ENCODE measurements at places on chromosomes 2 and 18.

- DNase-seq: no peak
These were observed 1.4 kb upstream of the MALT1 start for GRCh38 chr18:58669731-58670378.

DNA sequence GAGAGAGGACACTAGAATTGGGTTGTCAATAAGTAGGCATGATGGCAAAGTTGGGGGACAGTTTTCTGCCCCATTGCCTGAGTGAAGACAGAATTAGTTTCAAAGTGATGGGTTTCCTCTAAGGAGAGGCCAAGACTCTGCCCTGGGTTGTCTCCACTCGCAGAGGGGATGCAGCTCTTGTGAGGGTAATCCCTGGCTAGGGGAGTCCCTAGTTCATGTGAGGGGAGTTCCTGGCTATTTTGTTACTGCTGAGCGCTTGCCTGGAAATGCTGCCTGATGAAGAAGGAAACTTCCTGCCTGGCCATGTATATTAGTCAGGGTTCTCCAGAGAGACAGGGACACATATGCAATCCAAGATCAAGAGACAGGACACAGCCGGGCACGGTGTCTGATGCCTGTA, 501.5 kb downstream of the BCL11A start:
- no peak for DNase-seq

GRCh38 chr2:74253306-74253970, 55.0 kb downstream of the MTHFD2 start:
- DNase-seq: no peak

DNA sequence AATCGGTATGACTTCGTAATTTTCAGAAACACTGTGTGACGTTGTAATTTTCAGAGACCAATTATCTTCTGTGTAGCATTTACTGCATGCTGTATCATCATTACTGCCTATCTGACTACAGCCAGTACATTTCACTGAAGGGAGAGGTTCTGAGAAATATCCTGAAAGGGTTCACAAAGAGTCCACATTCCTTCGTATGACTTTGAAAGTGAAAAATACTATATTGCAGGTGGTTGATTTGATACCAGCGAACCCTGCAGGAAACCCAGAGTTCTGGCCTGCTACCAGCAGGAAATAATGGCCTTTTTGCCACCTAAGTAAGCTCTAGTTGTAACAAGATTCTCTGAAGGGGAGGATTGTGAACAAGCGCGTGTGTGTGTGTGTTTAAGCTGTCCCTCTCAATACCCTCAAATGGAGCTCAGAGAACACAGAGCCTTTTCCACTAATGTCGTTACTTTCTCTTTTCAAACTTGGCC, 155.5 kb downstream of the ARHGAP28 start:
- no peak for DNase-seq

- DNase-seq: no peak
These were observed 458.3 kb upstream of the SYT4 start for GRCh38 chr18:43735570-43735969.

GRCh38 chr2:200649724-200650123, 63.9 kb downstream of the AOX1 start:
- no peak for DNase-seq

DNA sequence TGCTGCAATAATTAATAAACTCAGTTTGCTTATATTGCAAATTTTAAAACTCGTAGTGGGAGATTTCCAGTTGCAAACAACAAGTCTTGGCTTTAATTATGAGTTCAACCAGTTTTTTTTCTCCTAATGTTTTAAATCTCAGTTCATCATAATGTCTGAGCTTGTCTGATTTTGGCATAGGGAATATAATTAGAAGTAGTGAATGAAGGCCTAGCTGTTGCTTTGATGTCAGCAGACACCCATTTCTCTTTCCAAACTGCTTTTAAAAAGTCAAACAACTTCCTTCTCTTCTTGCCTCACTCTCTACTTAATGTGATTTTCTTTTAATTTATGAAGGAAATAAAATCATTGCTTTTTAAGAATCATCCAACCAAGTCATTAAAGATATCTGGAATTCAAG, 1462.1 kb downstream of the DPP10 start:
- no peak for DNase-seq

DNA sequence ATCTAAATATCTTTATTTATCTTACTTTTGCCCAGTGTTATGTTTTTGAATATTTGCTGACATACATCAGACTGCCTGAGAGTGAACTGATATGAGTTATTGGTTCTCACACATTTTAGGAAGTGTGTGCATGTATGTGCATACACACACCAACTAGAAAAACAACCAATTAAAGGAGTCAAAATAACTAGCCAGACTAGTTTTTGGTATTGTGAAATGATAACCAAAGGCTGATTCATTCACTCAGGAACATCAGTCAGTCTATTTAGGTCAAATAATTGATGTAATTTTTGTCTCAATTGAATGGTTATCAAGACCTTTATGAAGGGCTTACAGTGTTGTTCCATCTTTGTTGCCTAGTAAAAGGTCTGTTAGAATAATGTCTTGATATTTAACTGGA, 369.3 kb upstream of the VRK2 start:
- DNase-seq: no peak

- no peak for DNase-seq
These were observed 19.2 kb upstream of the SLC8A1 start for GRCh38 chr2:40470822-40471813.

GRCh38 chr2:128769457-128770142, 450.9 kb upstream of the HS6ST1 start:
- no peak for DNase-seq

DNA sequence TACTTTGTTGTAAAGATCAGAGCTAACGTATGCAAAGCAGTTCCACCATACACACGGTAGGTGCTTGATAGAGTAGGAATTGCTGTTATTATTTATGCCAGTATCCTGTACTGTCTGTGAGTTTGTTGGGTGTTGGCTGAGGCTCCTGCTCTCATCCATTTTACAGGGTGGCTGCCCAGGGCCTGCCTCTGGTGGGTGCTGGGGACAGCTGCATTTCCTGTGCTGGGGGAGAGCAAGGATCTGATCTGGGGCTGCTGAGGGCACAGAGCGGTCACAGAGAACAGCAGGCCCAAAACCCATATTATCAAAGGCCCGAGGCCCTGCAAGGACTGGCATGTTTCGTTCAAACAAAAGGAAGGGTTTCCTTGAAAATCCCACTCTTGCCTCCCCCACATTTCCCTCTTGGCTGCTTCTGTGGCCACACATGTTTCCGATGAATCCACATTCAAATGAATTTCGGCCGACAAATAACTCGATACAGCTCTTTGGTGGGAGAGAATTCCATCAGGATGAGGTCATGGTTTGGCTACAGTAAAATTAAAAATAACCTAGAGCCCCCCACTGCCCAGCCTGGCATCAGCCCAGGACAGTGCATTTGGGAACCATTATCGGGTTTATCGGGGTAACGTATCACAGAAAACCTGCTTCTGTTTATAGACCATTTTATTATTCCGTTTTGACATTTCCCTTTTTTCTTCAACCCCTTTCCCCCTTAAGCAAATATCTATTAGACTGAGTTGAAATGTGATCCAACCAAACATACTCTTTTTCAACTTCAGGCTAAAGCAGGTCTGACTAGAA, 143.4 kb downstream of the CYRIA start:
- DNase-seq: no peak

DNA sequence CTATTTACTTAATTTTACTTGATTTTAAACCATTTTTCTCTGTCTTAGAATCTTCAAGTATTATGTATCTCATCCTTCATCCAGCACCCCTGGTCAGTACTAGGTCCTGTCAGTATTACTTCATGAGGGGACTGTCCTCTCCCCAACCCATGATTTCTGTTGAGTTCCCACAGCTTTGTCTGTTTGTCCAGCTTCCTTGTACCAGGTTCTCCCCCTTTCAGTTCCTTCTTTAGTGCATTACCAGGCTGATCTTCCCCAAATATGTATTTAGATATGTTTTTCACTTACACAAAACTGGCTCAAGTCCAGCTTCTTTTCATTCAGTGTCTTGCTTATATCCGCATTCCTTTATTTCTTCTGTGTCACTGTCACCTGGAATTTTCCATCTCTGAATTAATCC, 13.8 kb upstream of the TTC27 start:
- no peak for DNase-seq

- no peak for DNase-seq
These were observed 881.3 kb upstream of the FAM98A start for GRCh38 chr2:34480366-34480765.

DNA sequence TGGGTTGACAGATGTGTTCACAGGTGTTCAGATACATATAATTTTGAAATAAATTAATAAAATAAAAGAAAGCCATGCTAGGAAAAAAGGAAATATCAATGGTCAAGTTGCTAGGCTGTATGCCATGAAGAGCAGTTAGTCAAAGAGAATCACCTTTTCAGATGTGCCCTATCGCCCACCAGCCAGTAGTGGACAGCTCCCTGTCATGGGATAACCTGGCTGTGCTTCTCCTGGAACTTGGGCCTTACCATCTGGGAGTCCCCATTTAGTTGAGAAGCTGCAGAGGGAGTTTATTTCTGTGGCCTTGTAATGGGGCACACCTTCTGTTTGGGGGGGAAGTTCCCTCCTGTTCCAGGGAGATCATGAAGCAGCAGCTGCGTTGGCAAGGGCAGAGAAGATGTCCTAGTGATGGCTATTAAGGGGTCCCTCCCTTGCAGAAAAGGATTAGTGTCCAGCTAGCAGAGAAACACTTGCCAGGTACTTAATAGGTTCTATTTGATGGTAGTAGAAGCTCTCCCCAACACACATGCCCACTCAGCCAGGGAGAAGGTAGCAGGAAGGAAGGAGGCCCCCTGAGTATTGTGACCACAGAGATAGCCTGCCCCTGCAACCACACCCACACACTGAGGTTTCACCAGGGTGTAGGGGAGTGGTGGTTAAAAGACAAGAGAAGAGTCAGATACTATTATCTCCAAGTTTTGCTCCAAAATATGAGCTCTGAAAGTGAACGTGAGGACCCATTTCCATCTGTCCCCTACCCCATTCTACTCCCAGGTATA, 117.7 kb downstream of the B3GNT2 start:
- DNase-seq: no peak

DNA sequence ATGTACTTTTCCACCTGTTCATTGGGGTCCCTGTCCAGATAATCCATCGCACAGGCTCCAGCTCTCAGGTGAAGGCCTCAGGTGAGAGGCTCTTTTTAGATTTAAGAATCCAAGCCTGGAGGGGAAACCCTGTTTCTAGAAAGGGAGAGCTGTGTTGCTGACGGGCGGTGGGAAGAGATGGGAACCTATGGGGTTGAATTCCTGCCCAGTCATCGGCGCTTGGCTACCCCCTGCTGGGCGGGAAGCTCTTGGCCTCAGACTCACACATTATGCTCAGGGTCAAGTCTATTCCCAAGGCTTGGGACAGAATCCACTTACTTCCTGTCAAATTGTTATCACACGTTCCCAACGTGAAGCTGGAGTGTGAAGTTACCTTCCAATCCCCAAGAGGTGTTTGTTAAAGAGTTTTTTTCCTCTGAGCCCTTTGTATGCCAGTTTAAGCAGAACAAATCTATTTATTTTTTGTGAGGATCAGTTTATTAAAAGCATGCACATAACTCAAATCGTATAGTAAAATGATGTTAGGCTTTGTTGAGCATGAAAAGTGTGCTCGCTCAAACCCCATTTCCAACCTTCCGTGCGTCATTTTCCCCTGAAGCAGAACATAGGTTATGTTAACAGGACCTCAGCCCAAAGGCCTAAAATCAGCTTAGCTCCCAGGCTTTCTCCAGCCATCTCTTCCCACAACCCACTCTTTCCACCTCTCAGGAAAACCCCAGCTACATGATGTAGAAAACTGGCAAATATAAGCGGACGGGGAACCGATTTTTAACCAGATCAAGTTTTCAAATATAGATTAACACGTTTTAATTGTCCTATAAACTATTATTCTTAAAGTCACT, 181.7 kb upstream of the ETAA1 start:
- DNase-seq: peak; percentile 27

- no peak for DNase-seq
These were observed 56.5 kb upstream of the ERBB4 start for GRCh38 chr2:212595036-212595654.

DNA sequence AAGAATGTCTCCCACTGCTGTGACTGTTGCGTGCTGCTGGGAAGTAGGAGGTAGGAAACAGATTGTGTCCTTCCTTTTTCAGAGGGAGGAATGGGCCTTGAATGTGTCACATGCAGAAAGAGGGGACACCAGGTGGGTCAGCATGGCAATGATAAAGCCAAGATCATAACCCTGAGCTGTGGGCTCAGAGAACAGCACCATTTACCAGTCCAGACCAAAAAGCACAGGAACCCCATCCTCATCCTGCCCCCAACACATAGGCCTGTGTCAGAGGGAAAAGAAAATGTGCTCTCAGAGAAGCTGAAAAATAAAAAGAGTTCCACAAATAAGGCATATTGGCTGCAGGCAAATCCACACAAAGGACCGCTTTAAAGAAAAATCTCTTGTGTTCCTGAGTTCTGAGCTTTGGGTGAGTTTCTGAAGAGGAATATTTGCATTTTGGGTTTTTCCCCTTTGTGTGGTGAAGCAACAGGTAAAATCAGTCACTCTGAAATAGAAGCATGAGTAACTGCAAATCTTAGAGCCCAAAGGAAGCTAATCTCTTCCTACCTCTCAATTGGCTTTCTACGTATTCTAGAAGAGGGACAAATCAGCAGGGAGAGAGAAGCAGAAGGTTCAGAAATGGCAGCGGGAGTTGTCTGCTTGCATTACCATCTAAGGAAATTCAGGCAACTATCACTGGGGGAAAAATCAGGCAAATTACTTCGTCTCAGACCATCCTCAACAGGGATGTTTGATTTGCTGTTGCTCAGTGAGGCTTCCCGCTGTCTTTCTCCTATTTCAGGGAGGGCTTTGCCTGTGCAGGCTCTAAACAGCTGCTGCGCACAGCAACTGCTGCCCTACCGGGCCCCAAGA, 106.8 kb downstream of the BCL11A start:
- no peak for DNase-seq

- DNase-seq: no peak
These were observed at the start of gene CHRNG for GRCh38 chr2:232539298-232540231. Gene CHRNG (plus strand): TSS chr2:232539692. CDS start chr2:232539748, 56 bp downstream.

- no peak for DNase-seq
These were observed at the start of gene AFF3 for GRCh38 chr2:100142393-100142792. Gene AFF3 (minus strand): TSS chr2:100142590. CDS start chr2:100104454, 38,136 bp downstream.

DNA sequence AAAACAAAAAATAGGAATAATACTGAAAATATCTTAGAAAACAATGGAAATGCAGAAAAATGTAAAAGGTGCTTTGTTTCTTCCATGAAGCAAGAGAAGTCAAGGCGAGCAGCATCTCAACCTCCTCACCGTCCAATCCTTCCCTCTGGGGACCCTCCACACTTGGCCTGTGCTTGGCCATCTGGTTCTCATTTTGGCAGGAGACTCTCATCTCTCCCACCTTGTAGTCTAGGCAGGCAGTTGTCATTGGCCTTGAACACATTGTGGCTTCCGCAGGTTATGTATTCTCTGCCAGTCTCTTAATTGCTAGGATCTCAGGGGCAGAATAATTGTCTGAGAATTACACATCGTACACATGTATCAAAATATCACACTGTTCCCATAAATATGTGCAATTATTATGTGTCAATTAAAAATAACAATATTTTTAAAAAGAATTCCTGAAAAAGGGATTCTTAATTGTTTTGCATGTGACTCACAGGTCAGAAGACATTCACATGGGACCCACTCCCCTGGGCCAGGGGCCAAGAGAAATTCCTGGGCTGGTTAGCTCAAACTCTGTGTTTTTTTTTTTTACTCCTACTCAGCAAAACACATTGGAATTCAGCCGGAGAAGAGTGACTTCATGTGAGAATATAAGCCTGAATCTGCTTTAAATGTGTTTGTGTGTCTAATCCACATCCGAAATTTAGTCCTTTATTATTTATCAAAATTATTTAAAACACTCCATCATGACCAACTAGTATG, 14.0 kb upstream of the ANKRD62 start:
- DNase-seq: peak; percentile 37
